Nephron progenitor cell (in vitro differentiated cells): ENCODE measurements at places on chromosomes 11 and 22.

GRCh38 chr11:121556937-121557336, 104.2 kb upstream of the SORL1-AS1 start:
- no peak for DNase-seq

GRCh38 chr22:37368058-37368457, 59.2 kb downstream of the ELFN2 start:
- no peak for DNase-seq

DNA sequence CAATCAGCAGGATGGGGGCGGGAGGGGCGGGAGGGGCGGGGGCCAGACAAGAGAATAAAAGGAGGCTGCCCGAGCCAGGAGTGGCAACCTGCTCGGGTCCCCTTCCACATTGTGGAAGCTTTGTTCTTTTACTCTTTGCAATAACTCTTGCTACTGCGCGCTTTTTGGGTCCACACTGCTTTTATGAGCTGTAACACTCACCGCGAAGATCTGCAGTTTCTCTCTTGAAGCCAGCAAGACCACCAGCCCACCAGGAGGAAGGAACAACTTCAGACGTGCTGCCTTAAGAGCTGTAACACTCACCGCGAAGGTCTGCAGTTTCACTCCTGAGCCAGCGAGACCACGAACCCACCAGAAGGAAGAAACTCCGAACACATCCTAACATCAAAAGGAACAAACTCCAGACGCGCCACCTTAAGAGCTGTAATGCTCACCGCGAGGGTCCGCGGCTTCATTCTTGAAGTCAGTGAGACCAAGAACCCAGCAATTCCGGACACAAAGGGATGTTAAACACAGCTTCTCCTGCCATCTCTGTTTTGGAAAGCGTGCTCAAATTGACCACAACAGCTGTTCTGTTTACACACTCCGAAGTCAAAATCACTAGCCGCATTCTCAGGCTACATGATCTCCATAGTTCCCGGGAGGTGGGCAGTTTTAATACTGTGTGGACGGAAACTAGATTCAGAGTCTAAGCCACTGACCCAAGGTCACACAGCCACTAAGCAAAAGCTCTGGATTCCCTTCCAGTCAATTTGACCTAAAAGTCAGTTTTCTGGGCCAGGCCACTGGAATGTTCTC, 11.9 kb downstream of the PLAAT2 start:
- no peak for DNase-seq

GRCh38 chr11:61862714-61863547, 28.4 kb downstream of the FADS3 start:
- DNase-seq = no peak

DNA sequence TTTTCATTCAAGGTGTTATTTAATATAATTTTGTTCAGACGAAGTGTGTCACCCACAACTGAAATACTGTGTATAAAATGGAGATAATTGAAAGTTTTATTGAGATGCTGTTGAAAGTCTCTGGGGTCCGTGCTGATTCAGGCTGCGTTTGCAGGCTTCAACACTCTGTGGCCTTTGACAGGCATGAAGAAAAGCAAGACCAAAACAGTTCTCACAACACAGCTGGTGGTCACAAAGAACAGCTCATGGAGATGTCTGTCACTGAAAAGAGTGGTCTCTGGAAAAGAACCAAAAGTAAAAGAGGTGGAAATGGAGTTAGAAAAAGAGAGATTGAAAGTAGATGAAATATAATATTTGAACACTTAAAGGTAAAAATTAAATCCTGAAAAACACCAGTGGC, 9.8 kb upstream of the MPPED2 start:
- DNase-seq = no peak

DNA sequence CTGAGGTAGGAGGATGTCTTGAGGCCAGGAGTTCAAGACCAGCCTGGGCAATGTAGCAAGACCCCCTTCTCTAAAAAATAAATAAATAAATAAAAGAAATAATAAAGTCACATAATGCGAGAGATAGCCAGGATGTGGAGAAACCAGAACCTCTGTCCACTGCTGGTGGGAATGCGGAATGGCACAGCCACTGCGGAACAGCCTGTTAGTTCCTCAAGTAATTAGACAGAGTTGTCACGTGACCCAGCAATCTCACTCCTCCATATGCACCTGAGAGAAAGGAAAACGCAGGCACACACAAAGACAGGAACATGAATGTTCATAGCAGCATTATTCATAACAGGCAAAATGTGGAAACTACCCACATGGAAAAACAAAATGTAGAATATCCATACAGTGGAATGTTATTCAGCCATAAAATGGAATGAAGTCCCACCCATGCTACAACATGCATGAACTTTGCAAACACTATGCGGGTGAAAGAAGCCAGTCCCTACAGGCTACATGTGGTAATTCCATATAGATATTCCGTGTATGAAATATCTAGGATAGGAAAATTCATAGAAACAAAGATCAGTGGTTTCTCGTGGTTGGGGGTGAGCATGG, 27.4 kb downstream of the LIF start:
- DNase-seq = no peak

DNA sequence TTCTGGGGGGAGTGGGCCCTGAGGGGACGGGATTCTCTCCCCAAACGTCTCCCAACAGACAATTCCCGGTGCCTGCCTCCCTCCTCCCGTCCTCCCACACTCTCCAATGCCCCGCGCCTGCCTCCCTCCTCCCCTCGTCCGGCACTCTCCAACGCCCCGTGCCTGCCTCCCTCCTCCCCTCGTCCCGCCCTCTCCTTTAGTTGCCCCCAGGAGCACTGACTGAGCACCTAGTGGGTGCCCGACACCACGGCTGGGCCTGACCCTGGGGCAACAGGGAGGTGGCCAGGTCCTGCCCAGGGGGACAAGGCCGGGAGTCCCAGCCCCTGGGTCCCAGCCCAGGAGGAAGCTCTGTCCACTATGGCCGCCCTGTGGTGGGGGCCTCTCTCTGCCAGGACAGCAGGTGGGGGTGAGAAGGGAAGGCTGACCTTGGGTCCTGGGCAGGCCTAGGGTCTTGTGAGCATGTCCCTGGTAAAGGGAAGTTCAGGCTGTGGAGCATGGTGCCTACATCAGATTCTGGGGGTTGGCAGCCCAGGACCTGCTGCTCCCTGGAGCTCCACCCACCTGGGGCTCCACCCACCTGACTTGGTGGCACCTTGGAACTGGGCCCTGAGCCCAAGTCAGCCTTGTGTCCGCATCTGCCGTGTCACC, 942.3 kb downstream of the BRD1 start:
- no peak for DNase-seq

DNA sequence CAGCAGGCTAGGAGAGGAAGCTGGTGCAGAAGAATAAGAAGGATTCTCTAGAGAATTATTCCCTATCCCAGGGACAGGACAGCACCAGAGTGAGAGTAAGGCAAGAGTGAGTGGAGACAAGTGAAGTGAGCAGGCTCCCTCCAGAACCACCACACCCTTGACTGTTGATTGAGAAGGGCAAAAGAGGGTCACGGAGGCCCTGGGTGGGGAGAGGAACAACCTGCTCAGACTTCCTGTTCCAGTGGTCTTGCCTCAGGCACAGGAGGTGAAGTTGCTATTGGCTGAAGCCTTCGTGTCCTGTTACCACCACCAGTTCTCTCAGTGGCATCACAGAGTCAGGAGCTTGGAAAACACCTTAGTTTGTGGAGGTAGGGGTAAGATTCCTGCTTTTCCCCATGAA, 51.7 kb upstream of the CCDC89 start:
- no peak for DNase-seq

DNA sequence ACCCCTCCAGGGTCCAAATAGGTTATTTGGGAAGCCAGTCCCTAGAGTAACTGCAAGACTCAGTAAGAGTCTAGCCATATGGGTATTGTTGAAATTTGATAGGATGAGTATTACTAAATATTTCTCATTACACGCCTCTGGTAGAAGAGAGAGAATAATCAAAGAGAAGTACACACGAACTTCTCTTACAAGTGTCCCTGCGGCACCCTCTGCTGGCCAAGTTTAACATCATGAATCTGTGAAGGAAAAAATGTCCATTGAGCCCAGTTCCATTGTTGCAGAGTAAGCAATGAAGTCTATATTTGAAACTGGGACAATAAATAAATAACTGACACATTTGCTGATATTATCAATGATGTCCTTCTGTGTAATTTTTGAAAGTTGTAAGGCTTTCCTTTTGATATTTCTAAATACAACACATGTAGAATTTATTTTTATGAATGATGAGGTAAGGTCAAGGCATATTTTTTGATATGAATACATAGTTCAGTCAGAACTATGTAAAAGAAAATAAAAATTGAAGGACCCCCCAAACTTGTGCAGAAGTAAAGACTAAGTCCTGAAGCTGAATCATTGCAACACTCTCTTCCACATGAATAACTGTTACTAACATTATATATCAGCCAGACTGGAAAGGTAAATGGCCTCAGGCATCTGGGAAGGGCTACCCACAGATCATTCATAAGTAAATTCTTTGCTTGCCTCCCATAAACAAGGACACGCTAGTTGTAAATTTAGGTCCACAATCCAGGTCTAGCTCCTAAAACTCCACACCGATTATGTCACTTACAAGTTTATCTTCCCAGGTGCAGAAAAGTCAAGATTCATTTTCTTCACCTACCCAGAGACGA, 10.0 kb downstream of the OR51L1 start:
- DNase-seq = peak; percentile 65

- DNase-seq = peak; percentile 43
Observed at GRCh38 chr11:132858223-132858622, 674.1 kb downstream of the OPCML start.

GRCh38 chr11:93236741-93237675, 39.2 kb upstream of the SLC36A4 start:
- DNase-seq = peak; percentile 35

DNA sequence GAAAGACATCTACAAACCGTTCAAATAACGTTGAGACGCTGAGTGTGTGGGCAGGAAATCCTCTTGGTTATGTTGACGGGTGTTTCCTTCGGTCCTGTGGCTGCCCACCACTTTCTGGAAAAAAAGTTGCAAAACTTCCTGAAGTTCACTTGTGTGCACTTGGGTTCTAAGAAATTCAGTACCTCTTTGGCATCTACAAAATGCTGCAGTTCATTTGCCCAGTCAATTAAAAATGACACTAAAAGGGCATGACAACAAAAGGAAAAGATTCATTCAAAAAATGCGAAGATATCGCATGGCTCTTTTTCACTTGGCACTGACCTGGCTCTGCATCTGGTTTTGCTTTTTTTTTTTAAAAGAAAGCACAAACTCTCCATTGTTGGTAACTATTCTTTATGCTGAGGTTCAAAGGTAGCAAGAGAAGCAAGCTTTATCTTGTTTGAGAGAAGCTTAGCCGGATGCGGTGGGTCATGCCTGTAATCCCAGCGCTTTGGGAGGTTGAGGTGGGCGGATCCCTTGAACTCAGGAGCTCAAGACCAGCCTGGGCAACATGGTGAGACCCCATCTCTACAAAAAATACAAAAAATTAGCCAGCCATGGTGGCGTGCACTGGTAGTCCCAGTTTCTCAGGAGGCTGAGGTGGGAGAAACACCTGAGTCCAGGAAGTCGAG, 10.6 kb upstream of the XBP1 start:
- DNase-seq = no peak

GRCh38 chr22:28299753-28300152, 379.9 kb downstream of the TTC28 start:
- no peak for DNase-seq

- DNase-seq = peak; percentile 98
Observed at GRCh38 chr11:65888163-65888814, at the start of gene FIBP. FIBP (minus strand) TSS chr11:65888471; CDS start chr11:65888418, 53 bp downstream.

- no peak for DNase-seq
Observed at GRCh38 chr11:60780774-60781173, 4.4 kb upstream of the MS4A10 start.

- DNase-seq = peak; percentile 24
Observed at GRCh38 chr11:62770778-62771143, 435 bp upstream of the TAF6L start.

GRCh38 chr22:37887584-37888378, 18.3 kb upstream of the MICALL1 start:
- no peak for DNase-seq

- DNase-seq = no peak
Observed at GRCh38 chr11:36088266-36088972, 144.6 kb downstream of the LDLRAD3 start.

DNA sequence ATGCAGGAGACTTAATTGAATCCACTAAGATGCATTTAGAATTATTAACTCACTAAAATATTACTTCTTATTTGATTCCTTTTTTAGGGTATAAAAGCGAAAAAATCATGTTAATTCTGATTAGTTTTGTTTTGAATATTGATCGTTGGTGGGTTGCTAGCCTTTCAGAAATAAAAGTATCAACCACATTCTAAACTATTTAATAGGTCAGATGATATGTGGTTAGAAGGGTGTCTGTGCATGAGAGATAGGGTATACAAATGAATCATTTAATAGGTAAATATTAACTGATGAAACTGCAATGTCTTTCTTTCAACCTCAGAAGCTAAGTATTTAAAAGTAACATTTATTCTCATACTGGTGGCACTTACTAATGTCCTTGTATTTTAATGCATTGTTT, 515.1 kb downstream of the CNTN5 start:
- no peak for DNase-seq

- DNase-seq = peak; percentile 39
Observed at GRCh38 chr11:126059238-126059781, 3.4 kb downstream of the CDON start.

- DNase-seq = no peak
Observed at GRCh38 chr11:110290591-110291334, 5.7 kb downstream of the RDX start.

GRCh38 chr22:44586999-44587736, 89.1 kb upstream of the RTL6 start:
- peak; percentile 45 for DNase-seq

GRCh38 chr11:45659031-45659817, 6.2 kb downstream of the CHST1 start:
- no peak for DNase-seq

GRCh38 chr22:48106715-48107259, 1344.3 kb downstream of the TBC1D22A start:
- DNase-seq = no peak

- no peak for DNase-seq
Observed at GRCh38 chr11:77207019-77207485, 79.0 kb downstream of the MYO7A start.

DNA sequence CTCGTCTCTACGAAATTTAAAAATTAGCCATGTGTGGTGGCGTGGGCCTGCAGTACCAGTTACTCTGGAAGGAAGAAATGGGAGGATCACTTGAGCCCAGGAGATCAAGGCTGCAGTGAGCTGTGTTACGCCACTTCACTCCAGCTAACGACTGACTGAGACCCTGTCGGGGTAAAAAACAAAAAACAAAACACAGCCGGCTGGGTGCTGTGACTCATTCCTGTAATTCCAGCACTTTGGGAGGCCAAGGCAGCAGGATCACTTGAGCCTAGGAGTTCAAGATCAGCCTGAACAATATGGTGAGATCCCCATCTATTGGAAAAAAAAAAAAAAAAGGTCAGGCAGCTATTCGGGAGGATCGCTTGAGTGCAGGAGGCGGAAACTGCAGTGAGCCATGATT, 2.4 kb downstream of the PAFAH1B2 start:
- no peak for DNase-seq
